ENCODE measurements at places on chromosomes 5 and 9.

GRCh38 chr9:114238891-114239875, 83.7 kb upstream of the ORM1 start:
- DNase-seq = no peak

DNA sequence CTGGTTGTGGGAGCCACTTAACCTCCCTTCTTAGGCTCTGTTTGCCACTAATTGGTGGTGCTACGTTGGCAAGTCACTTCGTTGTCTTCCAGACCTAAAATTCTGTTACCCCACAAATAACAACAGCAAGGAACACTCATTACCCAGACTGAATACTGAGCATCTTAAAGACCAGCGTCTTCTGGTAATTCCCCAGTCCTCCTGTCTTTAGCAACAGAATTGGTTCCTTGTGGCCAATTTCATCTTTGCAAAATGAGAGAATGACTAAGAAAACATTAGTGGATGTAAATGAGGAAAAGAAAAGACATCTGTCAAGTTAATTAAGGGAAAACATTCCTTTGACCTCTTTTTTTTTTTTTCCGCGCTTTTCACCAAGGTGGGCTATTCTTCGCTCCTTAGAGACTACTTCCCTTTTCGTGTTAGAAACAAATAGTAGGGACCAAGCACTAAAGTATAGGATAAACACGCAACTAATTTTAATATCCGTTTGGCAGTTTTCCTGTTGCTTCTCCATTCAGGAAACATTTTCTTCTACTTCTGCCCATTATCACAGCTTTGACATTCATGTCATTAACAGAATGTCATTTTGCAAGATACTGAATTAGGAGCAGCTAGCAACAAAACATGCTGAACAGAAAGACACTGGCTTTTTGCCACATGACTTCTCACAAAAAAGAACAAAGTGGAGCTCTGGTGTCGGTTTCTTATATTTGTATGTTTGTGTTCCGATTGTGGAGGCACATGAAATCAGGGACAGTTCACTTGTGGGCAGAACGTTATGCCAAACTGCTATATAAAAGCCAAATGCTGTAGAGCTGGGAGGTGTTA, 154.2 kb downstream of the CD180 start:
- no peak for DNase-seq

DNA sequence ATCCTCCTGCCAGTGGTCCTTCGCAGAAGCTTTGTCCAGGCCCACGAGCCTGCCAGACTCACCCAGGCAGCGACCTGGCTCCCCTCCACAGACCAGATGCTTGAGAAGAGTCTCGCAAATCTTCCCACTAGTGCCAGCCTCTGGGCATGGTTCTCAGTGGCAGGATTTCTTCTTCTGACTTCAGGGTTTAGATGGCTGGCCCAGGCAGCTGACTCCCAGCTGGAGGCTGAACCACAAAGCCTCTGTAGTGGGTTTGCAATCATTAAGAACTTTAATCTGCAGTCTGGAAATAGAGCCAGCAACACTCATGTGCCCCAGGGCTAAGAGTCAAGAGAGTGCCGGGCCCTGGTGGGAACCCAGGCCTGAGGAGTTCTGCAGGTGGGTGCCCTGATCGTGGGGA, 90.6 kb upstream of the ICE1 start:
- no peak for DNase-seq

DNA sequence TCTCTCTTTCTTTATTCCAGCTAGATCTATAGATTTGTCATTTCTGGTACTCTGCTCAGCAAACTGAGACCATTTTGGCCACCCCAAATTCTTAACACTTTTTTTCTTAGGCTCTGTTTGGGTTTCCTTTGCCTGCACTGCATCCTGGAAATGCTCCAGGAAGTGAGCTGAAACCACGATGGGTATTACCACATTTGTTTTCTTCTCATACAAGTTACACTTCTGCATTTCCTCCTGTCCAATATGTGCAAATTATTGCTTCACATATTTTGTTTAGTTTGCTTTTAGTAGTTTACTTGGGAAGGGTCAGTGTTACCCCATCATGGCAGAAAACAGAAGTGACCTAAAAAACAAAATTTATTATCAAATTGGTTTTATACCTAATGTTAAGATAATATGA, 498.6 kb upstream of the GRIN3A start:
- no peak for DNase-seq

DNA sequence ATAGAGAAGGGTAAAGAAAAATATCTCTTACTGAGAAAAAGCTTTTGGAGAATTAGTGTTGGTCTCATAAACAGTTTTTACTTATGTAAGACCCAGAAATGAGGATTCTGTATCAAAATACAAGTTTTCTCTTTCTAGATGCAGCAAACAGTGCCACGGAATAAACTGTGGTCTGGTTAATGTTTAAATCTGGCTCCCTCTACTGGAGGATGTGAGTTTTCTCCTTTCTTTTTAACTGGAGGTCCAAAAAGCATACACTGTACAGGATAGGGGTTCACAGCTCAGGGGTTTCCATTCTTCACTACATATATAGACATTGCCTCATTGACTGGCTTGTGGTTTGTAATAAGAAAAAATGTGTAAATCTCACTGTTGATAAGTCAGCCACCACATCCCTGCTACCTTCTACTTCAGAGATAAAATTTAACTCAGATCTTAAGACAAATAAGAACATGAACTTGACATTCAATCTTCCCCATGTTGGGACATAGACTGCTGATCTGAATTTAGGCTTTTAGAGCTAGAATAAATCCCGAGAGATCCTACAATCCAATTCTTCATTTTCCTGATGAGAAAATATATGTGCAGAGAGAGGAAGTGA, 98.9 kb downstream of the CFAP95 start:
- no peak for DNase-seq

GRCh38 chr5:37900692-37901091, 60.9 kb upstream of the GDNF start:
- DNase-seq = no peak

DNA sequence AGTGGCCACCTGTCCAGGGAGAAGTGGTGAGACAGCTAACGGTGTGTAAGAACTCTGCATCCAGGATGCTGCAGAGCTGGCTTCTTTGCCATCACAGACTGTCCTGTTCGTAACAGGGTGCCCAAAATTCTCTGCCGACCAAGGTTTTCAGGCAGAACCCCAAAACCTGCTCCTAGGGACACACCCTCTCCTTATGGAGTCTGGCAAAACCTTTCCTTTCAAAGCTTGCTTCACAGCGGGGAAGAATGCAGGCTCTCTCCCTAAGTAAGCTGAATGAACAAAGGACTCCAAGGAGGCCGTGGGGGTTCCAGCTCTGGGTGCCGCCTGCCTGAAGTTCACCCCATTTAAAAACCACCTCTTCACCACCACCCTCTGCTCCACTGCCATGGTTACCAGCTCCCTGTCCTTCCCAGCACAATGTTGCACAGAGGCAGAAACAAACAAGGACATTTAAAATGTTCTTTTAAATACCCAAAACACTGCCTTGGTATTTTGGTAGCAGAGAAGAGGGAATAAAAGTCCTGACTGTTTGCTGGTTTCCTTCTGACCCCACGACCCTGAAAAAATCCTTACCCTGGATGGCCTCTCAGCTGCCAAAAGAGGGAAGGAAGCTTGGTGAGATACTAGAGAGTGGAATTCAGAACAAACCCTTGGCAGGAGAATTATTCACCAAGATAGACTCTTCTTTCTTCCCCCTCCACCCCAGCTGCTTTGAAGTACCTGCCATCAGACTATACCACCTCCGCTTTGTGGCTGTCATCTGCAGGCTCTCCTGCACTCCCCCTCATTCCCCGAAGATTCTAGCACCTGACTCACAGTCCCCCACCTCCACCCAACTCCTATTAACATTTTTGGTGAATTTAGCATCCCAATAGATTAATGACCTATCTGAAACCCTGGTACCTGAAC, 7.1 kb upstream of the KLF9 start:
- DNase-seq = peak; percentile 45

- no peak for DNase-seq
Measured at GRCh38 chr5:56464935-56465768, 232.0 kb upstream of the ANKRD55 start.

DNA sequence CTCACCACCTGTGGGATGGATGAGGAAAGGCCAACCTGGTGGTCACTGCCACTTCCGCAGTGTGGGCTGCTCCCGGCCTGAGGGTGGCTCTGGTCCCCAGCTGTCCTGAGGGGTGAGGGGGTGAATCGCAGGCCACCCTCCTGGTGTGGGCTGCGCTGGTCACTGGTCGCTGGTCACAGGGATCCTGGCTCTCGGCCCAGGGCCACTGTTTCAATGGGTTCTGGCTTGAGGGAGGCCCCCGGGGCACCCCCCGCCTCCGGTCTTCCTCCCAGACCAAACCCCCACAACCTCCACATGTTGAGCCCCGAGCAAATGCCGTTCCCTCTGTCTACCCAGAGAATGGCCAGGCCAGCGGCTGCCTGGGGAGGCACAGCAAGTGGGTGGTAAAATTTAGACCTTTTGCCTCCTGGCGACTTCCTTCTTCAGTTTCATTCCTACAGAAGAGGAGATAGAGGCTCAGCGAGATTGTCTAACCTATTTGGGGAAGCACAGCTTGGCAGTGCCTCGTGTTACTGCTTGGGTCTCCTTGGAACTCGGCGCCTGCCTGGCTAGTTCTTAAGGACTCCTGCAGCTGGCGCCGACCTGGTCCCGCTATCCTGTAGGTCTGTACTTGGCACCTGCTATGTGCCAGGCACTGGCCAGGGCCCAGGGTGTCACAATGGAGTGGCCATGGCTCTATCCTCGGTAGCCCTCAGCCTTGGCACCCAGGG, 48.2 kb downstream of the RXRA start:
- no peak for DNase-seq

GRCh38 chr5:161265006-161265405, 281.5 kb downstream of the GABRB2 start:
- no peak for DNase-seq

- DNase-seq = no peak
Measured at GRCh38 chr9:131330814-131331600, 41.5 kb downstream of the PLPP7 start.

GRCh38 chr5:5340206-5340729, 82.2 kb upstream of the ICE1 start:
- DNase-seq = no peak

DNA sequence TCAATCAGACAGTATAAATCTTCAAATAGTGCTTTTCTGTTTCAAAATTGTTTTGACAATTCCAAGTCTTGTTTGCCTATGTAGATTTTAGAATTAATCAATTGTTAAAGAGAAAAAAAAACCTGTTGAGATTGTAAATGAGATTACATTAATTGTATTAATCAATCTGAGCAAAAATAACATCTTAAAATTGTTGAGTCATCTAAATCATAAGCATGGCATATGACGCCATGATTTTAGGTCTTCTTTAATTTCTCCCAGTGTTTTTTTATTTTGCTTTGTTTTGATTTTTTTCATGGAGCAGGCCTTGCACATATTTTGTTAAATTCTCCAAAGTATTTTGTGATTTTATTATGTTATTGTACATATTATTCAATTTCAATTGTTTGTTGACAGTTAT, 988.0 kb upstream of the SEMA6A start:
- DNase-seq = no peak

- DNase-seq = no peak
Measured at GRCh38 chr9:113620377-113621161, 157.0 kb downstream of the RGS3 start.

DNA sequence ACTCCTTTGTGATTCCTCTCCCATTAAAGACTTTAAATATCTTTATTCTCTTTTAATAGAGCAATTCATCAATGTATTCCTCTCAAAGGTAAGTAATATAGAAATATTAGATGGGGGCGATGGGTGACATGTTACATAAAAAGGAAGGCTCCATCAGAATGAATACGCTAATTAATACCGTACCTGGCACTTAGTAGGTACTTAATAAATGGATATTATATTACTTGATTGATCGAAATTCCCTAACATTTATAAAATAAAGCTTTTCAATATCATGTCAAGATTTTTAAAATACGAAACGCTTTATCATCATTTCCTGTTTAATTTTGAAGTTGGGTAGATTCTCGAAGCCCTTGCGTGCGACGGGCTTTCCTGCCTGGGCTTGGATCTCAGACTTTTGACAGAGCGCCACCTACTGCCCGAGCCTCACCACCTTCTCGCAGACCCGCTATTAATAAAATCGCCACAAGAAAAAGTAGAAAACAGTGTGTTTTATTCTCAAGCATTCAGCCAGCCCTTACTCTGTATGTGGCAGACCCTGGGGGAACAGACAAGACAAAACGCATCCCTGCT, 99.4 kb downstream of the C5orf15 start:
- DNase-seq = no peak

- no peak for DNase-seq
Measured at GRCh38 chr9:89872426-89872912, 267.7 kb downstream of the GADD45G start.

GRCh38 chr5:141351591-141351990, 1.7 kb downstream of the PCDHGB1 start:
- no peak for DNase-seq

DNA sequence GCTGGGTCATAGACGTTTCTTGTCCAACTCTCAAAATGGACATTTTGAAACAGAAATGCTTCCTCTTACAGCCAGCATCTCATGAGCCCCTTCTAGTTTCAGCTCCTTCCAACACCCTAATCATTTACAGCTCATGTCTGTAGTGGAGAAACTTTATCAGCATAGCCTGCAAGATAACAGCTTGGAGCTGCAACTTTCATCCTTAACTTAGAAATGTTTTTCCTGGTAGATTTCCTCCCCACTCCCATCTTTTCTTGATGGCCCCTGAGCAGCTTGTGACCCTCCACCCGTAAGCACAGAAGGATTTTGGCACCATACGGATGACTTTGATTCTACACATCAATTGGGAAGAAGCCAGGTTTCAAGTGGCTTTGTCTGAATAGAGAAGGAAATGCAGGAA, 53.5 kb upstream of the TGFBR1 start:
- no peak for DNase-seq

DNA sequence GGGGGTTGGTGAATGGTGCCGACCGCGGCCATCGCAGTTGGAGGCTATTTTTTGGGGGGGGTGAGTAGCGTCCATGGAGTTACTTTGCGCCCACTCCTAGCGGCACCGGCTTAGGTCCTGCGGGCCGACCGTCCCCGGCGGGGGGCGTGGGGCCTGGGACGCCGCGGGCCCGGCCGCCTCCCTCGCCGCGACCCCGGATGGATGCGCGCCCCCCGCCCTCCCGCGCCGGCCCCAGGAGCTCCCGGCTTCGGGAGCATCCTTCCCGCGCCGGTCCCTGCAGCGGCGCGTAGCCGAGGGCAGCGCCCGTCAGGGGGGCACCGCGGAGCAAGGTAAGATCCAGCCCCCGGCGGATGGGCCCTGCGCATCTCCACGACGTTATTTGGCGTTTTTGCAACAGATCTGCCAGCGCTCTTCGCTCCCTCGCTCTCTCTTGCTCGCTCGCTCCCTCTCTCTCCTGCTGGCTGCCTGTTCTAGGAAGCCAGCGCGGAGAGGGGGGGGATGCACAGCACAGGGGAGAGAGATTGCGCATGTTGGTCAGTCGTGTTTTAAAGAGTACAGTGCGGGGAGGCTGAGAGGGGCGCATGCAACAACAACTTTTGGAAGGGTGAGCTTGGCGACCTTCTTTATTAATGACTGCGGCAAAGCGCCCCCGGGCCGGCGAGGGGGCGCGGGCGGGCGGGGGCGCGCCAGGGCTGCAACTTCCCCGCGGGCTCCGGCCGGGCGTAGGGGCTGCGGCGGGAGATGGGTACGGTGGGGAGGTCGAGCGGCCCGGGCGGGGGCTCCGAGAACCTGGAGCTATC, 413 bp downstream of the JADE2 start:
- DNase-seq = peak; percentile 53
